Activated CD4-positive, alpha-beta T cell treated with anti-CD3 and anti-CD28 coated beads, Interleukin-2, amount 50 U/mL, for 24 hours (primary cell): ENCODE measurements at places on chromosomes 11 and 22.

- DNase-seq: no peak
These were observed 61.8 kb upstream of the CRTAM start for GRCh38 chr11:122776546-122776945.

DNA sequence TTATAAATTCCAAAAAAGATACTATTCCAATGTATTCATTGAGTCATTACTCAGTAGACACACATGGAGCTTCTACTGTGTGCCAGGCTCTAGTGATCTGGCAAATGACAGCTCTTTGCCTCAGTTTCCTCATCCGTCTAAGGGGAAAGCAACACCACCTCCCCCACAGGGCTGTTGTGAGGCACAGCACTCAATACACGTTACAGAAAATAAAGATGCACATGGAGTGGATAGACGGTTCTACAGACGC is 6.5 kb upstream of the MALAT1 start:
- no peak for DNase-seq

GRCh38 chr11:117186431-117186761 is 7.9 kb downstream of the SIDT2 start:
- DNase-seq: no peak

DNA sequence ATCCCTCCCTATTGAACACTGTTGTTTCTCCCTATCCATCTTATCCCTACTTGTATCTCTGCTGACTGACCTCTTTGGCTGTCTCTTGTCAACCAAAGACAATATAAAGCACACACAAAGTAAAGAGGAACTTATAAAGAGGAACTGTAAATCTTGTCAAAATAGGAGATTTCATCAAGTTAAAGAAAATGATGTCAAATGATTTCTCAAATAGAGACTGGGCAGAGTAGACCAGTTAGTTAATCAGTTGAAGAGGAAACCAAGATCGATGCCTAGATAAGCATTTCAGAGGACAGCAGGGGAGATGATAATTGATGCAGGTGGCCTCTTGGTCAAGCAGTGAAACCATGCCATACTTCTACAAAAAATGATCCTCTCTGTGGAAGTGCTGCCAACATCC is 22.7 kb downstream of the KCNQ1OT1 start:
- DNase-seq: no peak

DNA sequence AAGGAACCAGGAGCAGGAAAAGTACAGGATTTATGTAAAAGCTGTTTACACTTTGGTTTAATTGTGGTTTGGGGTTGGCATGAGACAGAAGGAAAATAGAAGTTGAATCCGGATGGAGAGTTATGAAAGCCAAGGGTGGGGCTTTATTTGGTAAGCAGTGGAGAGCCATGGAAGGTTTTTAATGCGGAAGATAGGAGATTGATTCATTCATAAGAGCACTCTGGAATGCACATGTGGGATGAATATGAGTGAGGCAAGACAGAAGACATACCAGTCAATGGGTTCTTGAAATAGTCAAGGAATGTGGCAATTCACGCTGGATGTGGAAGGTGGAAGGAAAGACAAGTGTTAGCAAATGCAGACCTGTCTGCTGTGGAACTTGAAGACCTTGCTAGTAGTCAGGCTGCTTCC is 9.3 kb upstream of the GLB1L3 start:
- no peak for DNase-seq

DNA sequence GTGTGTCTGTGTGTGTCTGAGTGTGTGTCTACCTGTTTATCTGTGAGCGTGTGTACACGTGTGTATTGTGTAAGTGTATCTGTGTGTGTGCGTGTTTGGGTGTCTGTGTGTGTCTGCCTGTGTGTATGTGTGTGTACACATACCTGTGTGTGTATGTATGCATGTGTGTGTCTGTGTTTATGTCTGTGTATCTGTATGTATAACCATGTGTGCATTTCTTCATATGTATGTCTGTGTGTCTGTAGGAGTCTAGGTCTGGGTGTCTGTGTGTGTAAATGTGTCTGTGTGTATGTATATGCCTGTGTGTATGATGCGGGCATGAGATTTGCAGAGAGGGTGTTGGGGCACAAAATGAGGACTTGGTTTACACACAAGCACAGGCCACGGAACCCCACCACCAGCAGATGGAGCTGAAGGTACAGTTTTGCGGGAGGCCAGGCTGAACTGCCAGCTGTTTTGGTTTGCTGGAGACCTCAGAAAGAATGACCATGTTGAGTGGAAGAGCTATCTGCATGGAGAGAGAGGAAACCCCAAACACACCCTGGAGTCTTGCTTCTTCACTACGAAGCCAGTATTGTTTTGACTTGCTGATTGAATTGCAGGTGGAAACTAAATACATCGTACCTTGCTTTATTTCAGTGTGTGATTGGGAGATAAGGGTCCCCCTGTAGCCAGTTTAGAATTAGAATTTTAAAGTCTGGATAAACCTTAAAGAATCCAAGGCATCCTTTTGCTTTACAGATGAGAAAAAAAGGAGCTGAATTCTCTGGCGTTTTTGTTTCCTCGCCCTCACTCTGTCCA is 497.2 kb downstream of the NTM start:
- DNase-seq: no peak

- no peak for DNase-seq
These were observed 24.6 kb downstream of the MOV10L1 start for GRCh38 chr22:50114221-50115021.
